ENCODE measurements at places on chromosomes 6 and 20.
A peak's percentile ranks its signal among the peaks of the same experiment; 100 is the strongest.

- DNase-seq = peak; percentile 57
These were observed 512.1 kb downstream of the QKI start for GRCh38 chr6:163926642-163927041.

DNA sequence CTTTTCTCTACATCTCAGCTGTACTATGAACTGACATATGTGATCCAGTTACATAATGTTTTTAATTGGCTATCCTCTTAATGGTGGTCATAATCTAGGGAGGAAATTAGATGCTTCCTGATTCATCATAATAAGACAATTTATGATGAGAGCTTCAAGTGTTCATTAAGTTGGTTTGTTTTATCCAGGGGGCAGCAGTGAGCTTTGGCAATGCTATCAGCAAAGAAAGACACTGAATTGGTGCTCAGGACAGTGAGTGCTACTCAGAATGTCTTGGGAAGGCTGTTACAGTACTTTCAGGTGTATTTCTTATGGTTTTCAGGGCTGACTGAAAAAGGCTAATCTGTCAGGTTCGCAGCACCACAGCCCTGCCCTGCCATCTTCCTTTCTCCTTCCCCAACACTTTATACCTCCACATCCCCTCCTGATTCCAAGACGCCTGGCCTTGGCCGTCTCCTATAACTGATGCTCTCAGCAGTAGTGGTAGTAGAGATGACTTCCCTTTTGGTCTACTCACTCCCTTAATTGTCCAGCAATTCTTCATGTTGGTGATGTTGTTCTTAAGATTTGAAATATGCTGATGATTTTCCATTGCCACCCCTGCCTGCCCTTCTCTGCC lies 67.0 kb upstream of the TNFAIP3 start:
- peak; percentile 48 for DNase-seq

- no peak for DNase-seq
These were observed 334.7 kb upstream of the FLRT3 start for GRCh38 chr20:14672066-14672465.

DNA sequence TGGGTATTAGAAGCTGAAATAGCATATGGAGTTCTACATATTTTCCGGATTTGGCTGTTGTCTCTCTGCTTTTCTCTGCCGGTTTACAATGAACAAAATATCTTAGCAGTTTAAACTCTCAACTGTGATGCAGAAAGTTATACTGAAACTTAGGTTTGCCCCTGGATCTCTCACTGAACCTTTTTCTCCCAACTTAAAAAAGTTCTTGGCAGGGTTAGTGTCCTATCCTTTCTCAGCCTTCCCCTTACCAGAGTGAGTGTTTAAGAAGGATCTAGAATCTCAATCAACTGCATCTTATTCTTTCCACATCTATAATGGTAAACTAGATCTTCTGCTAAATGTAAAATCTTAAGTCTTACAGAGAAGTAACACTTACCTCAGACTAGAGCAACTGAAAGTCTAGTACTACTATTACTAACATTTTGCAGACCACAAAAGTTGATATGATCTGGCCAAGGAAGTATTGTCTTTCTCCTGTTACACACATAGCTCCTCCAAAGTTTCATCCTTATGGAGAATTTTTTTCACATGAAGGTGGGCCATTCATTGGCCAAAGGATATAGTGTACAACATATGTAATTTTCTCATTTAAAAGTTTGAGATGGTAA lies 392.3 kb upstream of the RUNX2 start:
- no peak for DNase-seq

GRCh38 chr20:21048841-21049273 lies 57.3 kb downstream of the LINC00237 start:
- peak; percentile 11 for DNase-seq
